ENCODE measurements at places on chromosomes 7 and 10.

DNA sequence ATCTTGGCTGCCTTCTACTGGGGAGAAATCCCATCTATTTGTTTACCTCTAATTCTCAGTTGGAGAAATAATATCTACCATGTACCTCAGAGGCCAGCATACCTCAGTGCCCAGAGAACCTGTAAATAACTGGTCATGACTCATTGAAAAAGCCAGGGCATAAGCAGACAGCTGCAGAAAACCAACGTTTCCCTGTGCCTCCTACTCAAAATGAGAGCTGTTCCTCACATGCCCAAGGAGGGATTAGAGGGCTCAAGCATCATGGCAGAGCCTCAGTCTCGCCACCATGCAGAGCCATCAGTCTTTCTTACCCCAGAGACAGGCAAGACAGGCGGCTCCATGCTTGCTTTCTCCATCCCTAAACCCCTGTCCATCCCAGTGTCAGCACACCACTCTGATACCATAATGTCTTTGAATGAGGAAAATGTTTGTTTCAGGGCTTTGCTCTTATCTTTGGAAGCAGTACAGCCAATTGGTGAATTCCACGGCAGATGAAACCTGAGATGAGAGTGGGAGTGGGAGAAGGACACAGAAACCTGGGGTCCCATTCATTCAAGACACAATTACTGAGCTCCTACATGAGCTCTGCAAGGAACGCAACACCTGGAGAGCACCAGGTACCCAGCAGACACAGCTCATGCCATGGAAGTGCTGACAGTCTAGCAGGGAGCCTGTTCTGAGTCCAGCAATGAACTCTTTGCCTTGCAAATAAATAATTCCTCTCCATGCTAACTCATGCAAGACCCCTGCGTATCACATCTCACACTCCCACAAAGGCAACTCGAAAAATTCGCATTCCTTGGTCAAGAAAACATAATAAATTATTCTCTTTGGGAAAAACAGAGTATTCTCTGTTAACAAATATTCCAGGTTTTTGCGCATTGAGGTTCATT, 21.1 kb downstream of the PON1 start:
- no peak overlapping the region for H3K4me3 ChIP-seq
- H3K27me3 ChIP-seq, result no peaks in the 10 kb centered on the region
- H3K4me1 ChIP-seq, result no peaks in the 10 kb centered on the region

- no peak within 1 kb of the TSS for H3K4me3 ChIP-seq
- no peak within 1 kb of the TSS for H3K27ac ChIP-seq
- peaks cover 11% of the 10 kb centered on the region for H3K4me1 ChIP-seq
These were observed at the start of gene WNT16 for GRCh38 chr7:121328508-121329190. WNT16 (plus strand) TSS chr7:121329000; CDS start chr7:121329293, 293 bp downstream.

DNA sequence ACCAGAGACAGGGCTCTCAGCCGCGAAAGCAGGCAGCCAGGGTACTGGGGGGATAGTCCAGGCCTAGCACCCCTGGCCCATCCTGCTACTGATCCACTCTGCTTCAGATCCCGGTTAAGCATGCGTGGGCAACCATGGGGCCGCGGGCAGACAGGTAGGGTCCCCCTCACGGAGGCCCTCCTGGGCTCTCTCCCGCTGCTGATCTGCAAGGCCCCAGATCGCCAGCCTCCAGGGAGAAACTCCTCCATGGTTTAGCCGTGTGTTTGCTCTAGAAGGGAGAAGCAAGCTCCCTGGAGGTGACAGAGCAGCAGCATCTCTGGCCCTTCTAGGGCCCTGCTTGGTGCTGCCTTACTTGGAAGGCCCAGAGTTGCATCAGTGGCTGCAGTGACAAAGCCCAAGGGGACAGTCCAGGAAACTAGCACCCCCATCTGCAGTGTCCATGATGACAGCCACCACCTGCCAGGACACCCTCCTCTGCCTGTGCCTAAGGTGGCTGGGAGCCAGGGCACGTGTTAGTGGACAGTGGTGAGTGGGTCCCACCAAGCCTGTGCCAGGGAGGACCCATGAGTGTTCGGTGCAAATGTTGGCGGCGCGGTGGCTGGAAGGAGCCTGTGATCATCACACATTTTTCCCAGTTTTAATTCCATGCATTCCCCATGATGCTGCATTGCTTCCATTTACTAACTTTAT, 29.2 kb downstream of the CALML5 start:
- no peaks in the 10 kb centered on the region for H3K27me3 ChIP-seq
- peaks cover 38% of the 10 kb centered on the region for H3K4me1 ChIP-seq
- no peak for DNase-seq
- no peak overlapping the region for H3K4me3 ChIP-seq
- no peaks in the 10 kb centered on the region for H3K36me3 ChIP-seq

DNA sequence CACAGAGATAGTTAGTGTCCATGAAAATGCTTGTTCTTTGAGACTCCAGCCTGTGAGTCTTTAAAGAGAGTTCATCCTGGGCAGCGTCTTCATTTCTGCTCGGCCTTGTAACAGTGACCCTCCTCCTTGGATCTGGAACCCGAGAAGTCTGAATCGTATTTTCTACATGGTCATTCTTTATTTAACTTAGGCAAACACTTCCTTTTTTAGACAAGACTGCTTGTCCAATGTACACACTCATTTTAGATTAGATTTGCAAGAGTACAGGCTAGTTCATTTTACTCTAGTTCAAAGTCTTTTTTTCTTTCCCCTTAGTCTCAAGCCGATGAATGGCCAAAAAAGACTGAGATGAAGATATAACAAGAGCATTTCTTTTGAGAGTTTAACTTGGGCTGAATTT, 133.5 kb downstream of the CHN2 start:
- no peak overlapping the region for H3K27ac ChIP-seq
- H3K27me3 ChIP-seq, result no peaks in the 10 kb centered on the region
- H3K4me1 ChIP-seq, result peaks cover 4% of the 10 kb centered on the region

- H3K36me3 ChIP-seq, result no peaks in the 10 kb centered on the region
- H3K4me1 ChIP-seq, result peaks cover 3% of the 10 kb centered on the region
- H3K27ac ChIP-seq, result no peak overlapping the region
- no peak overlapping the region for H3K4me3 ChIP-seq
- H3K27me3 ChIP-seq, result peaks cover 22% of the 10 kb centered on the region
- no peak for DNase-seq
These were observed 2.8 kb downstream of the BMI1 start for GRCh38 chr10:22323538-22324305.

DNA sequence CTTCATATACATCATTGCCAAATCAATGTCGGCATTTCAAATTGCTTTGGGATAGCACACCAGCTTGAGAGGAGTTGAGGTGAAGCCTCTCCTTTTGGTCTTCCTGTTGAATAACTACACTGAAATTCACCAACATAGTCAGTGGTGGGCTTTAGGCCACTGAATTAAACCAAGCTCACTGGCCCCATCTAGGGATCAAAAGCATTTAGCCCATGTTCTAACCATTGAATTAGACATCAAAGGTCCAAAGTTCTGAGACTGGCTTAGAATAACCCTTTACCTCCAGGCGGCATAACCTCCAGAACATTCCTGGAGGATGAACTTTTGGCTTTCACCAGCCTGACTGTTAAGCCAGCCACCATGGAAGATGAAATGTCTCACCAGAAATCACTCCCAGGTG, 54.6 kb downstream of the BPGM start:
- H3K4me3 ChIP-seq, result no peak overlapping the region
- peak; percentile 43 for DNase-seq
- H3K27me3 ChIP-seq, result no peaks in the 10 kb centered on the region
- H3K4me1 ChIP-seq, result peaks cover 6% of the 10 kb centered on the region
- no peaks in the 10 kb centered on the region for H3K36me3 ChIP-seq
- no peak overlapping the region for H3K27ac ChIP-seq

- H3K27ac ChIP-seq, result no peak overlapping the region
- no peaks in the 10 kb centered on the region for H3K36me3 ChIP-seq
- no peaks in the 10 kb centered on the region for H3K4me1 ChIP-seq
These were observed 11.9 kb downstream of the NPTX2 start for GRCh38 chr7:98629001-98629431.

GRCh38 chr7:33888166-33888565, 17.2 kb upstream of the BMPER start:
- H3K27ac ChIP-seq, result no peak overlapping the region
- no peaks in the 10 kb centered on the region for H3K36me3 ChIP-seq
- peaks cover 26% of the 10 kb centered on the region for H3K4me1 ChIP-seq
- peak; percentile 28 for DNase-seq
- H3K4me3 ChIP-seq, result no peak overlapping the region

DNA sequence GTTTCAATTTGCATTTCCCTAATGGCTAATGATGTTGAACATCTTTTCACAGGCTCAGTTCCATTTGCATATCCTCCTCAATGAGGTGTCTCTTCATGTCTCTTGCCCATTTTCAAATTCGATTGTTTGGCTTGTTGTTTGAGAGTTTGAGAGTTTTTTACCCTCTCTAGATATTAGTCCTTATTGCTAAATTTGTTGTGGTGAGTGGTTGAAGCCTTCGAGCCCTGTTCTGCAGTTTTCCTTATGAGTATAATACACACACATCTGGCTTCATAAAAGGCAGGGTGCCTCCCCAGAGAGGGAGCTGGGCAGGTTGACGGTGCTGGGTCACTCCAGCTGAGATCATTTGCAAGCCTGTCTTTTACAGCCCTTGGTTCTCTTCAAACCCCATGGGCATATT, 65.1 kb downstream of the RGS10 start:
- peaks cover 3% of the 10 kb centered on the region for H3K27me3 ChIP-seq
- no peaks in the 10 kb centered on the region for H3K4me1 ChIP-seq
- no peak overlapping the region for H3K27ac ChIP-seq
- H3K36me3 ChIP-seq, result no peaks in the 10 kb centered on the region
- no peak overlapping the region for H3K4me3 ChIP-seq
- DNase-seq, result no peak

DNA sequence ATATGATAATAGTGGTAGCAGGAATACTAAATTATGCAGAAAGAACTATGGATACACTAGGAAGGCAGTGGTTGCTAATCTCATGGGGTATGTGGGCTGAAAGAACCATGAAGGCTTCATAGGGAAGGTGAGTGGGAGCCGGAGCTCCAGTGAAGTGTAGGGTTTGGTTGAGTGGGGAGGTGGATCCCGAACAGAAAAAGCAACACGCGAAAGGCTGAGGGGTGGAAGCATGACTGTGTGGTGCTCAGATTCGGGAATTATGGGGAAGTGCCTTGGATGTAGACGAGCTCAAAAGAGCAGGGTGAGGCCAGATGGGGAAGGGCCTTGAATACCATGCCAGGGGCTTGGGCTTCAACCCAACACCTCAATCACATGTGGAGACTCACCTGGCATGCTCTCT, 715.1 kb downstream of the TYW1 start:
- H3K27ac ChIP-seq, result no peak overlapping the region
- no peak for DNase-seq
- peaks cover 1% of the 10 kb centered on the region for H3K4me1 ChIP-seq
- H3K27me3 ChIP-seq, result no peaks in the 10 kb centered on the region
- no peaks in the 10 kb centered on the region for H3K36me3 ChIP-seq

DNA sequence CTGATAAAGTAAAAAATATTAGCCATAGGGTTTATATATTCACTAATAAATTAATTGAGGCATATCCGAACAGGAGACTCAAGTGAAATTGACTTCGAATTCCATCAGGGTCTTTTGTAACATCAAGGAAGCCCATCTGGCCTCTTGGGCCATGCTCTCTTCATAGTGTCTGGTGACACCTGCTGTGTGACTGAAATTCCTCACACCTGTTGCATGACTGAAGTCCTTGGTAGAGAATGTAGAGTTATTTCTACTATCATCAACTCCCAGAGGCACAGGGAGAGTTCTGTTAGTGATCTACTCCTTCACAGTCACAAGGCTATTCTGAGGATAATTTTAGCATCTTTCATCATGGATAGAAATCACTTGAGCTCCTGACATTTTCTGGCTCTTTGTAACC, 138.3 kb upstream of the LSM8 start:
- H3K27me3 ChIP-seq, result no peaks in the 10 kb centered on the region
- no peak overlapping the region for H3K27ac ChIP-seq
- DNase-seq, result no peak
- peaks cover 5% of the 10 kb centered on the region for H3K4me1 ChIP-seq
- no peak overlapping the region for H3K4me3 ChIP-seq

- no peak overlapping the region for H3K27ac ChIP-seq
- H3K36me3 ChIP-seq, result no peaks in the 10 kb centered on the region
- no peak for DNase-seq
- H3K4me1 ChIP-seq, result peaks cover 11% of the 10 kb centered on the region
- no peak overlapping the region for H3K4me3 ChIP-seq
These were observed 7.0 kb upstream of the PDCD4 start for GRCh38 chr10:110864662-110865140.

DNA sequence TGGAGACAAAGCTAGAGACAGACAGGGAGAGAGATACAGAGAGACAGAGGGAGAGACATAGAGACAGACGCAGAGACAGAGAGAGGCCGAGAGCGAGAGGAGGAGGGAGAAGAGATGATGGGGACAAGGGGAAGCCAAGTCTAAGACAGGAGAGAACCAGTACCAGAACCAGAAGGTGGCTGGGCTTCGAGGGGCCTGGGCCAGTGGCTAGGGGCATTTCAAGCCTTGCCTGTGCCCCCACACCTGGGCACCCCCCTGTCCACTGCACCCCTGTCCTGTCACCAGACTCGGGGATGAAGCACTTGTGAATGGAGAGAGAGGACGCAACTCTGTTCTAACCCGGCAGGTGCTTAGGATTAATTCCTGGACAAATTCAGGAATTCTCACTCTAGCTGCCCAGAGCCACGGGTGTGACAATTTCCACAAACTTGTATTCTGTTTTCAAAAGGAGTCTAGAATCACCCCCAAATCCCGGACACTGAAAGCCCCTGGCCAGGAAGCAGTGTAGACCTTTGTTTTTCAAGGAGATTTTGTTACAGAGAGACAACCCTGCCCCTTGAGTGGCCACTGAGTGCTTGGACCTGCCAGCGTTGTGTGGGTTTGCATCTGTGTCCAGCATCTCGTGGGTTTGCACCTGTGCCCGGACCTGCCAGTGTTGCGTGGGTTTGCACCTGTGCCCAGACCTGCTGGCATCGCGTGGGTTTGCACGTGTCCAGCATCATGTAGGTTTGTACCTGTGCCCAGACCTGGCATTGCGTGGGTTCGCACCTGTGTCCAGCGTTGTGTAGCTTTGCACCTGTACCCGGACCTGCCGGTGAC, 157.3 kb downstream of the WDR37 start:
- H3K4me1 ChIP-seq, result no peaks in the 10 kb centered on the region
- H3K27ac ChIP-seq, result no peak overlapping the region
- no peak for DNase-seq
- H3K4me3 ChIP-seq, result no peak overlapping the region
- H3K36me3 ChIP-seq, result no peaks in the 10 kb centered on the region
- no peaks in the 10 kb centered on the region for H3K27me3 ChIP-seq

DNA sequence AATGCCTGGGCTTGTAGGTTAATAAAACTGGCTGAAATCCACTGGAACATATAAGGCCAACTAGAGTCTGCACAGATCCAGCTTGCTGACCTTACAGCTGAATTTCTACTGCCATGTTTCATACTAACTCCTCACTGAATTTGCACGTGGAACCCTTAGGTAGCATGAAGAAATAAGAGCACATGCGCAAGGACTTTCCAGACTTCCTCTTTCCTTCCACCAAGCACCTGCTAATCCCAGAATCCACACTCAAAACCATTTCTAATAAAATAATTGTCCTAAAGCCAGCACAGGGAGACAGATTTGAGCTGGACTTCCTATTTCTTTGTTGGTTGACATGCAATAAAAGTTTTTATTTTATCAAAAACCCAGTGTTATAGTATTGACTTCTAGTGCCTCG, 46.8 kb downstream of the NPVF start:
- no peaks in the 10 kb centered on the region for H3K27me3 ChIP-seq
- no peak for DNase-seq
- no peak overlapping the region for H3K27ac ChIP-seq
- H3K4me1 ChIP-seq, result peaks cover 3% of the 10 kb centered on the region
- H3K36me3 ChIP-seq, result no peaks in the 10 kb centered on the region
- H3K4me3 ChIP-seq, result no peak overlapping the region

- H3K27ac ChIP-seq, result no peak overlapping the region
- H3K4me3 ChIP-seq, result no peak overlapping the region
- DNase-seq, result peak; percentile 38
- H3K27me3 ChIP-seq, result no peaks in the 10 kb centered on the region
These were observed 202.7 kb downstream of the FAM107B start for GRCh38 chr10:14571866-14572507.
